ENCODE measurements at places on chromosomes 1 and 21. TPM values are rescaled to one million over a fixed set of nuclear protein-coding genes. Genes with fewer than 3 reads are reported as not detected.
A peak's percentile ranks its signal among the peaks of the same experiment; 100 is the strongest.

DNA sequence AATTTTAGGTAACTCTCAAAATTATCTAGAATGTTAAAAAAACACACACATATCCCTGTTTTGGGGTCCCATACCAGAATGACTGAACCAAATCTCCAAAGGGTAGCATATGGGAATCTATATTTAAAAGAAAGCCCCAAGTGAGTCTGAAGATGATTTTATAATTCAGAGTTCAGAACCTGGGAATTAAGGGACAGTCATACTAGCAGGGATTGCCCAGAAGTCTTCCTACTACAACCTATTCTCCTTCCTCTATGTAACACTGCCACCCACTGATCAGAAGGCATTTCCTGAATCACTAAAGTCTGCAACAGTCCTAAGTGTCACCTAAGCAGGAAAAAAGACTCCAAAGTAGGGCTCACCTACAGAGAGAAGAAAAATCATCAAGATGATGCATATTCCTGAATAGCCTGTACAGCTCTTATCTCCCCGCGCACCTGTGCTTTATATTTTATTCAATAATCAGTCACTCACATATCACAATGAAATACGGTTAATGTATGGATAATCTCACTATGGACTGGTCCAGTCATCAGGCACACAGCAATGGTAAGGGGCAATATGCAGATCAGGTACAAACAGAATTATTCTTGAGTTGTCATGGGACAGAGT is 4.9 kb downstream of the RGS1 start:
- peak; percentile 57 for DNase-seq

SPRR1A gene
- not detected for polyA plus RNA-seq

- DNase-seq, result no peak
These were observed 7.1 kb downstream of the ANGEL2 start for GRCh38 chr1:213008564-213008963.

DNA sequence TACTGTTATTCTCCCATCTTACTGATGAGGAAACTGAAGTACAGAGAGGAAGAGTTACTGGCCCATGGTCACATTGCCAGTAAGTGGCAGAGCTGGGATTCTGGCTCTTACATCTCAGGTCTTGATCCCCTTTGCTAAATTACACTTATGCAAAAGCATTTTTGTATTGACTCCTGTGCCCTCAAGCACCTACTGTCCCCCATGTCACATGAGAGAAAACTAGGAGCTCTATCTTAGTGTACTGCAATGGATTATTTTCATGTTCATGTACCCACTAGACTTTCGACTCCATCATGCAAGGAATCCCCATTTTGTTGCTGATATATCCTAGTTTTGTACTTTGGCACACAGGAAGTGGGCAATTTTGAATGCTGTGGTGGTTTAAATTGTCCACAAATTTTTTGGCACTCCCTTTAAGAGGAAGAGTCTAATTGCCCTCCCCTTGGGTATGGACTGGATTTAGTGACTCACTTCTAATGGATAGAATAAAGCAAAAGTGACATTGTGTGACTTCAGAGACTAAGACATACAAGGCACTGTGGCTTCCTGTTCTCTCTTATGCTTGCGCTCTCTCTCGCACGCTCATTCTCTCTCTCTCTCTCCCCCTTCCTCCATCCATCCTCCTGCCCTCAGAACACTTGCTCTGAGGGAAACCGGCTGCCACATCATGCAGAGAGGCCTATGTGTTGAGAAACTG is 43.5 kb upstream of the JAK1 start:
- no peak for DNase-seq

ILDR2 gene
- 0.27 TPM for polyA plus RNA-seq

DNA sequence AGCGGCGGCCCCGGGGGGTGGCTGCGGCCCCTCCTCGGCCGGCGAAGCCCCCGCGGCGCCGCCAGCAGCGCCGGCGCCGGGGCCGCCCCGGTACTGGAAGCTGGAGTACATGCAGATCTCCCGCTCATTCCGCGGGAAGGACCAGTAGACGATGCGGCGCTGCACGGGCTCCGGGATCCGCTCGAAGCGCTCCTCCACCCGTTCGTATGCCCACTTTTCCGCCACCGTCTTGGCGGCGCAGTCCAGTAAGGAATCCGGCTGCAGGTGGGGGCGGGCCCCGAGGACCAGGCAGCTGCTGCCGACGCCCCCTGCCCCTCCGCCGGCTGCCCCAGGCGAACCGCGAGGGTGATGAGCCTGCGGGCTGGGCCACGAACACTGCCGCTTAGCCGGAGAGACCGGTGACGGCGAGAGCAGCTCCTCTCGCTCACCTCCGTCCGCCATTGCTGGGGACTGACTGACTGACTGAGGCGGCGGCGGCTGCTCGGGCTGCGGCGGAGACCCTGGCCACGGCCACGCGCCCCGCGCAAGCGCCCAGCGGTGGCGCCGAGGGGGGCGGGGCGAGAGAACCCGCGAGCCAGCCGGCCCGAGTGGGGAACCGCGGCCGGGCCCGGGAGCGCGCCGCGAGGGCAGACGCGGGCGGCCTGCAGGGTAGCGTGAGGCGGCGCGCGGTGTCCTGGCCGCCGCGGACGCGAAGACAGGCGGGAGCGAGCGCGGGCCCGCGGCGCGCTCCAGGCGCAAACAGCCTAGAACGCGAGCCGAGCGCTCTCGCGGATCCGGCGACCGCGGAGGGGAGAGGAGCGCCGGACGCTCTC is at the start of gene ZSWIM5:
TSS of gene ZSWIM5 (minus strand) at position 696 of the 812 bp plus-strand sequence. CDS start at position 441, 255 bp downstream.
- DNase-seq, result peak; percentile 83

DNA sequence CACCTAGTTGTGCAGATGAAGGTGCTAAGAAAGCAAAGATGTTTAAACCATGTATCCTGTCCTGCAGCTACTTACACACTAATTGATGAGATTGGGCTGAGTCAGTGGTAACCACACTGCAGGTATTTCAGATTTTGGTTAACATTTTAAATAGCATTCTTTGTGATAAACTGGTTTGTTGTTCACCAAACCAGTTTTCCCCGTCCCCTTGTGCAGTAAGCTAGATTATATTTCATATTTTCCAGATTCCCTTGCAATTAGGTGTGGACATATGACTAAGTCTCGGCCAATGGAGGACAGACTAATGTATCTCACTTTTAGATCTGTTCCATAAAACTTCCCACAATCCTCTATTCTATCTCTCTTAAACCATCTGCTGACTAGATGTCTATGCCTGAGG is 320.4 kb downstream of the RWDD3 start:
- no peak for DNase-seq

SSBP3 gene
- polyA plus RNA-seq, result 68.6 TPM
